ENCODE measurements at places on chromosomes 3 and 15.

DNA sequence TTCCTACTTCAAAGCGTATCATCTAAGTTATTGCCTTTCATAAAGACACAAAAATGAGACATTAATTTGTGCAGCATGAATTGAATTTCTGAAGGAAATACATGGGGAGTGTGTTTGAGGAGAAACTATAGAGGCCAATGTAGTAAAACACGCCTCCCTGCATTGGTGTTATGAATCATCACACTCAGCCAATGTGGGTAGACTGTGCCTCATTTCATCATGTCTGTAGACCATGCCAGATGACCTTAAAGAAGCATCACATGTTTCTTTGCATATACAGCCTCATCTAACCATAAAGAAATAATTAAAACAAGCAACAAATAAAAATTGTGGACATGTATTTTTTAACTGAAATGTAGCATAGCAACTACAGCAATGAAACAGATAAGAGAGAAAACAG, 486.0 kb upstream of the ADAMTS9 start:
- no peak for DNase-seq

DNA sequence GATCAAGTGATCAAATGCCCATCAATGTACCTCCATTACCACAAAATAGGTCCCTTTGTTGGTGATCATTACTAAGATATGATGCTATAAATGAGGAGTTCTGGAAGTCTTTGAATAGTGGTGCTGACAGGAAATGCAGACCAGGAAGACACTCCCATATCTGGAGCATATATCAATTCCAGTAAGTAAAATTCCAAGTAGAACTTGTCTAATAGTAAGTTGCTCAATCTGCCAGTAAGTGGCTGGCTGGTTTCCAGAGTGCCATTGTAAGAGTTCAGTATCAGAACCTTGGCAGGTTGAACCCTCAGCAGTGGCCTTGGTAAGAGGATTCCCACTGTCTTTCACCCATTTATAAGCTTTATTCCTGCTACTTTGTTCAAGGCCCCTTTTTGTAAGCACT, 379.9 kb upstream of the RBMS3 start:
- no peak for DNase-seq

DNA sequence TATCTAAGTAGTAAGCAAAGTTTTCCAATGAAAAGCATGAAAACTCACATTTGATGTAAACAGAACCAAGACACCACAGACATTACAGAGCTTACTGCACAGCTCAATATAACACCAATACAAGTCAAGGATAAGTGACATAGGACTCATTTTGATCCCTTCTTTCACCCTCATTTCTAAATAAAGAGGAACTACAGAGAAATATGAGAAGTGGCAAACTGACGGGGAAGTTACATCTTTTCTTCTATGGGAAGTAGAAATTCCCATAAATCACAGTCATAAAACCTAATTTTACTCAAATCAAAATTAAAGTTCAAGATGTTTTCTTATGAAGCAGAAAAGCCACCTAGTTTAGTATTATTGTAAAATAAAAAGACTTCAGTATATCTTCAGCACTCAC, 3.8 kb downstream of the ATG3 start:
- DNase-seq: no peak

- DNase-seq: no peak
Measured at GRCh38 chr3:10646531-10647335, 141.3 kb upstream of the ATP2B2 start.

DNA sequence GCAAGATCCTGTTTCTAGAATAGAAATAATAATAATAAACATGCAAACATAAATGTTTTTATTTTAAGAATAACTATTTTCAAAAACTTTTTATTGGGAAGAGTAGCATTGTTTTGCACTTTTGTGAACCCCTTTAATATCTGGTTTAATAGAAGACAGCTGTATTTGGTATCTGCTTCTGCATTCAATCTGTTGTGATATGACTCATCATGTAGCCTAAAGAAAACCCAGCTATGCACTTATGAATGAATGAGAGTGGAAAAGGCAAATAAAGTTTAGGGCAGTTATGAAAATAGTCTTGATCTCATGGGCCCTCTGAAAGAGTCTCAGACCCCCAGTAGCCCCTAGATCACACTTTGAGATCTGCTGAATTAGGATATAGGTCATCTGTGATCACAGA, 100.4 kb upstream of the PPP2R3A start:
- DNase-seq: no peak

DNA sequence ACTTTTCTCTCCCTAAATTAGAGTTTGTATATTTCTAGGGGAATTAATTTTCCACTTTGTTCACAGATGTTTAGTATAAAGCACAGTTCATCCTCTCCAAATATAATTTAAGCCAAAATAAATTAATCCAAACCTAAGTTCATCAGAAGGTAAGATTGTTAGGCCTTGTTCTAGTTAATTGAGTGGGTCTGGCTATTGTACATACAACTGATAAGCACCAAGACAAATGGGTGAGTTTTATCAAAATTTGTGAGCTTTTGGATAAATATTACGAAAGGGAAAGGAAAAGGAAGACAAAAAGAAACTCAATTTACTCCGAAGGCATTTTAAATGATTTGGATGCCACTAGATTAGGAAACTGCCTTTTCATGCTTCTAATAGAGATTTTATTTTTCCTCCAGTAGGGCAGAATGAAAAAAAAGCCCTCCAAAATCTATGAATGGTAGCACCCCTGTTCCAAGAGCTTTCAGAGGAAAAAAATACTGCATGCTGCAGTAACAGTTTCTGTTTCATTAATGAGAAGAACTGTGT, 304.0 kb downstream of the ZNF385D start:
- DNase-seq: no peak

- no peak for DNase-seq
Measured at GRCh38 chr3:23292432-23292831, 89.3 kb downstream of the UBE2E2 start.

- DNase-seq: no peak
Measured at GRCh38 chr3:32045091-32045915, 61.1 kb upstream of the GPD1L start.

DNA sequence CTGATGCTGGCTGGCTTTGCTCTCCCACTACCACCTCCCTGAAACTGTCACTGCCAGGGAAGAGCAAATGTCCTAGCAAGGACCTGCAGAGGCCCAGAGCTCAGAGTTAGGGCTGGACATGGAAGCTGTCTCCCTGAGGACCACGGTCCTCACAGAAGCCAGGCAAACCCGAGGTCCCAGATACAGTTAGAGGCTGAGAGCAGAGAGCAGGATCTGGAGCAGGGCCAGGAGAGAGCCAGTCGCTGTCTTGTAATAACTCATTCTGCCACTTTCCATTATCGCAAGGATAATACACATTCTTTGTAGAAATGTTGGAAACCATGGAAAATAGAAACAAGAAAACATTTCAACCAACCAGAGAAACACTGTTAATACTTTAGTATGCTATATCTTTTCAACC, 10.1 kb downstream of the GHSR start:
- DNase-seq: no peak

DNA sequence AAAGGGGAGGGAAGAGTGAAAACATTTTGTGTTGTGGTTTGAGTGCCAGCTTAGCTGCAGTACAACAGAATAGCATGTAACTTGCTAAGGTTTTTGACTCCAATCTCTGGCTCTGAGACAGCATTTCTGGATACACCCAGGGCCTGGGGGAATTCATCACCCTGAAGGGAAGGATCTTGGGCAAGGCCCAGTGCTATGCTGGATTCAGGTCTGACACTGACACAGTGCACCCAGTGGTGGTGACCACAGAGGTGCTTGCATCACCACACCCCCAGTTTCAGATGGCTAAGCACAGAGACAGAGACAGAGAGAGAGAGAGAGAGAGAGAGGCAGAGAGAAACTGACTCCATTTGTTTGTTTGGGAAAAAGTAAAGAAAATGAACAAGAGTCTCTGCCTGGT, 74.1 kb upstream of the KBTBD8 start:
- no peak for DNase-seq

- DNase-seq: no peak
Measured at GRCh38 chr3:134064081-134064480, 34.4 kb upstream of the SLCO2A1 start.

- DNase-seq: no peak
Measured at GRCh38 chr3:58175187-58175436, 35.7 kb downstream of the DNASE1L3 start.

GRCh38 chr3:191051037-191051436, 148.0 kb upstream of the OSTN start:
- no peak for DNase-seq

GRCh38 chr3:48405971-48406370, 23.9 kb downstream of the PLXNB1 start:
- DNase-seq: no peak

GRCh38 chr3:57505901-57506300, 38.2 kb downstream of the DNAH12 start:
- DNase-seq: no peak

DNA sequence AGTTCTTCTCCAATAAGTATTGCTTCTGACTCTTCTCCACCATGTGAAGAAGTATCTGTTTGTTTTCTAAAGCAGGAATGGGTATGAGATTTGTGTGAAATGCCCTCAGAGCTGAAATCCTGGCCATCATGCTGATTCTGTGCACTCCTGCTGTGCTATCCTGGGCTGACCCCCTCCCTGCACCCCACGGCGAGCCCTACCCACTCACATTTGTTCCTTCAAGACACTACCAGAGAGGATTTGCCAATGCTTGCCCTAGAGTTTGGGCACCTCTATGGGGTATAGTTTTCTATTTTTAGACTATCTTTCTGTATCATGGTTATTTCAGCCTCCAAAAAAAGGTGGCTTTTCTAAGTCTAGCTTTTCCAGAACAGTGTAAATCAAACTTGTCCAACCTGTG, 18.5 kb downstream of the TXNRD3 start:
- DNase-seq: no peak

GRCh38 chr3:64971602-64972001, 283.8 kb upstream of the ADAMTS9 start:
- no peak for DNase-seq

- DNase-seq: no peak
Measured at GRCh38 chr15:63246691-63247469, 30.5 kb upstream of the APH1B start.

GRCh38 chr15:58864602-58865424, 68.7 kb downstream of the SLTM start:
- DNase-seq: no peak

- no peak for DNase-seq
Measured at GRCh38 chr3:185308126-185308754, 54.4 kb upstream of the EHHADH start.

DNA sequence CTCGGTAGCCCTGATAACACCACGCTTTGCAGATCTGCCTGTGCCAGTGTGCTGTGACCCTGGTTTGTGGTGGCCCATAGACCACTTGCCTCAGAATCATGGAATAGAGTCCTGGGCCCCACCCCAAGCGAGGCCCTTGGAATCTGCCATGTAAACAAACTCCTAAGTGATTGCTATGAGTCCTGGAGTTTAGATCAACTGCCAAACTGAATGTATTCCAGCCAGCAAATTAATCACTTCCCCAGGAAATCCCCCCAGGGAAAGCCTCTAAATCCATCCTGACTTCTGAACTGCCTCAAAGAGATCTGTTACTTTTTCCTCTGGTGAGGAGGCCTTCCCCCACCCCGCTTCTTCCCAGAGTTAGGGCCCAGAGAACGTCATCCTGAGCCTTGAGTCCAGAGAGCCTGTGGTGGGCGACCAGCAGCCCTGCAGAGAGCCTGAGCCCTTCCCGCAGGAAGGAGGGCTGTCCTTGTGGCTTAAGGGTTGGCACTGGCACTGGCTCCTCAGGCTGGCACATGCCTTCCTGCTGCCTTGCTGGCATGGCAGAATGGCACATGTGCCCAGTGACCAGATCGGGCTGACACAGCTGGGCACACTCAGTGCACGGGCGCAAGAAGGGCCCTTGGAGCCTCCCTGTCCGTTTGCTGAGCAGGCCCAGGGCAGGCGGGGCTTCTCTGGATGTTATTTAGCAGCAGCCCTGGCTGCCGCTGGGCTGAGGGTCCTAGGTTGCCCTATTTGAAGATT, 50.6 kb upstream of the PLXNA1 start:
- DNase-seq: no peak

DNA sequence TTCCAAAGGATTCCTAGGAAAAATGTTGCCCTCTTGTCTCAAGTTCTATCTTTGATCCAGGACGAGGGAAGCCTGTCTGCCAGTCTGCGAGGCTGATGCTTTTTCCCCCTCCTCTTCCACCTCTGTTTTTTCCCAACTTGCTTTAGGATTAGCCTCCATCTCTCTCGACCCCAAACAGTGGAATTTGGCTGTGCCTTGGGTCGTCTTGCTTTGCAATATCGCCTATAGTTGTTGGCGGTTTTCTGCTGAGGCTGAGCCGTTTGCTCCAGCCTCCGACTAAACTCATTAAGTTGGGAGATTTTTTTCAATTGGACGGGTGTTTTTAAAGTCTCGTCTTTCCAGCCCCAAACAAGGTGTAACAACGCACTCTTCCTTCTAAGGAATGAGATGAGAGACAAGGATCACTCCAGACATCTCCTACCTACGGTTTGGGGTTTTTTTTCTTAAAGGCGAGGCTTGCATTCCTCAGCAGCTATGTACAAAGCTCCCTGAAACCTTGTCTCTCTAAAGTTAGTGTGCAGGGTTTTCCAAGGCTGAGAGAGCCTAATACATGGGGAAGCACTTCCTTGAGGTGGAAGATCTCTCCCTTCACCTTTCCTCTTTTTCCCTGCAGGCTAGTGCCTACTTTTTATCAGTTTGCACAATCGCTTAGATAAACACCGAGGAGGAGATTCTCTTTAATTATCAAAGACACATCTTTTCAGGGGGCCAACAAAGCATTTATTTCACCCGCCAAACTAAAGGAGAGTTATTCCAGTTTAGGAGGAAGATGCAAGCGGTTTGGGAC, 4.8 kb upstream of the NR2F2 start:
- no peak for DNase-seq

DNA sequence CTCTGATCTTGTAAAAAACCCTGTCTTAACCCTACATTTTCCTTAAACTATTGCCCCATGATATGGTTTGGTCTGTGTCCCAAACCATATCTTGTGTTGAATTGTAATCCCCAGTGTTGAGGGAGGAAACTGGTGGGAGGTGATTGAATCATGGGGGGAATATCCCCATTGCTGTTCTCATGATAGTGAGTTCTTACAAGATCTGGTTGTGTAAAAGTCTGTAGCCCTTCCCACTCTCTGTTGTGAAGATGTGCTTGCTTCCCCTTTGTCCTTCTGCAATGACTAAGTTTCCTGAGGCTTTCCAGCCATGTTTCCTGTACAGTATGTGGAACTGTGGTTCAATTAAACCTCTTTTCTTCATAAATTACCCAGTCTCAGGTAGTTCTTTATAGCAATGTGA, 881.4 kb downstream of the DIPK2A start:
- DNase-seq: no peak

DNA sequence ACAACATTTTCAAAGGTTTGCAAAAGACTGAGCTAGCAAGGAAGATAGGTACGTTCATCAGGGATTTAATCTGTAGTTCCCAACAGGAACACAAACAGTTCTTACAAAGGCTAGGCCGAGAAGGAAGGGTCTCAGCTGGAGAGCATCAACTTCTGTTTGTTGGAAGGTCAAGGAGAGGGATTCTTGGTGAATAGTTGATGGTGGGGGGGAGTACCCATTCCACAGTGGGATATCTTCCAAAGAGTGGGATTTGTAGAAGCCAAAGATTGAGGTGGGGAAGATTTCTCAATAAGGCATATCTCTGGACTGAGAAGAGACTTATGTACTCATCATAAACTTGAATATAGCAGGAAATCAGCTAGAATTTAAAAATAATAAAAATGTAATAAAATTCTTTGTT, 231.8 kb downstream of the CHST2 start:
- no peak for DNase-seq

- no peak for DNase-seq
Measured at GRCh38 chr15:38666865-38667510, 102.4 kb upstream of the RASGRP1 start.

GRCh38 chr3:116920826-116921610, 211.4 kb downstream of the TUSC7 start:
- DNase-seq: no peak

GRCh38 chr15:69976366-69976994, 121.2 kb downstream of the TLE3 start:
- DNase-seq: no peak
